ENCODE measurements at places on chromosomes 7 and 10.

DNA sequence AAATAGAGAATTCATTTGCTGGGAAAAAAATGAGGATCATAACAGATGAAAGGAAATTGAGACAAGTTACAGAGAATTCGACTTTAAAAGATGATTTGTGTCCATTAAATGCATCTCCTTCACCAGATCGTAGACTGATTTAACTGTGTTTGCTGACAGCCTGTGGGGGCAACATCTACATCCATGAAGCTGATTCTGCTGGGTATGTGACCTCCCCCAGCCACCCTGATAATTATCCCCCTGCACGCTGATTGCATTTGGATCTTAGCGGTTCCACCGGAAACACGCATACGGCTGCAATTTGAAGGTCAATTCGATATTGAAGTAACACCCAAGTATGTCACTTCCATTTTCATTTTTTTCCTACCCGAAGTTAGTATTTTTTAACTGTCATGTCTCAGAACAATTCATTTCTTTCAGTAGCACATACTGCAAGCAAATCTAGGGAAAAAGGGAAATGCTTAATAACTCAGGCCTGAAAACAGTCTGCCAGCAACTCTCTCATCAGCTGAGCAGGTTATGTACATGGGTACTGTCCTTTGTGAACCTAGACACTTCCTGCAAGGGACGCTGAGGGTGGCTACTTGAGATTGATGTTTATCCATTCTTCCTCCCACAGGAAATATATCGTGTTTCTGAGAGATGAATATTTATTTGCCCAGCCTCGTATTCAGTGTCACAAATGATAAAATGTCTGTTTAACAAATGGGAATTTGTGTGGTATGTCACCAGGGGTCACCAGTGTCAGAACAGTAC is 134.9 kb downstream of the ZNF22 start:
- no peak for DNase-seq

DNA sequence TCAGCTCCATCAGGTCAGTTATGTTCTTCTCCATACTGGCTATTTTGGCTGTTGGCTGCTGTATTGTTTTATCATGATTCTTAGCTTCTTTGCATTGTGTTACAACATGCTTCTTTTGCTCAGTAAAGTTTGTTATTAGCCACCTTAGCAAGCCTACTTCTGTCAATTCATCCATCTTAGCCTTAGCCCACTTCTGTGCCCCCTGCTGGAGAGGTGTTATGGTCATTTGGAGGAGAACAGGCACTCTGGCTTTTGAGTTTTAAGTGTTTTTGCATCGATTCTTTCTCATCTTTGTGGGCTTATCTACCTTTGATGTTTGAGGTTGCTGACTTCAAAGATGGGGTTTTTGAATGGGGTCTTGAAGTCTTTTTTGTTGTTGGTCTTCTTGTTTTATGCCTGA is 204.6 kb upstream of the FOXP2 start:
- no peak for DNase-seq

- DNase-seq = no peak
Observed at GRCh38 chr10:122148876-122149560, 122.1 kb upstream of the BTBD16 start.

GRCh38 chr10:71210542-71210871 is 1.9 kb upstream of the UNC5B start:
- no peak for DNase-seq

DNA sequence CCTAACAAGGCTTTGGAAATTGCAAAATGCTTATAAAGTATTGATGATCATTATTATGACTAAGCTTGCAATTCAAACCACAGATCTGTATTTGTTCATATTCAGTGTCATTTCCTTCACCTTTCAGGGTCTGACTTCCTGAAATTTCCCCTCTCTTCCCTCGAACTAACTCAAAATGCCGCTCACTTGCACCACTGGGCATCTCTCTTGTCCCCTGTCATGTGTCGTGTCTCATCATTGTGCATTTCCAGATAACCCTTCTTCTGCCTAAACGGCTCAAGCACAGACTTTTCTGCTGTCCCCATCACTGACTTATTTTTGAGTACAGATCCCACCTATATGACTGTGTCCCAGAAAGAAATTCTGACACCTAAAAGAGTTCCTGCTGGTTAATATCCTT is 41.0 kb upstream of the CELF2 start:
- DNase-seq = no peak

DNA sequence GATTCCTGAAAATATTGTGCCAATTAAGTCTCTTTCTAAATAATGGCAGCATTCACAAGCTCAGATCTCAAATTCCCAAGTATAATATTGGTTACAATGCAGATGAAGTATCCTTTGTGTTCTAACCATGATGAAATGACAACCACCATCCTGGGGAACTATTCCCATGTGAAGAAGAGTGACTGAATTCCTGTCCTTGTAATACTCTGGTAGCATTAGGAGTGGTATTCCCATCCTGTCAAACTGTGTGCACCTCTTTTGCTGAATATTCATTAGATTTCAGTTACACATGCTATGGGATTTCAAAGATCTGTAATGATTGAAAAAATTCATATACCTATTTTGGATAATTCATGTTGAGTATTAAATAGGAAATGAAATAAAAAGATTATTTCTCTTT is 86.1 kb upstream of the SMIM30 start:
- DNase-seq = no peak

Measured in anterior cingulate cortex (tissue), 58 donors.